Mucosa of descending colon (tissue), 3 donors: ENCODE measurements at places on chromosomes 1 and 21.

DNA sequence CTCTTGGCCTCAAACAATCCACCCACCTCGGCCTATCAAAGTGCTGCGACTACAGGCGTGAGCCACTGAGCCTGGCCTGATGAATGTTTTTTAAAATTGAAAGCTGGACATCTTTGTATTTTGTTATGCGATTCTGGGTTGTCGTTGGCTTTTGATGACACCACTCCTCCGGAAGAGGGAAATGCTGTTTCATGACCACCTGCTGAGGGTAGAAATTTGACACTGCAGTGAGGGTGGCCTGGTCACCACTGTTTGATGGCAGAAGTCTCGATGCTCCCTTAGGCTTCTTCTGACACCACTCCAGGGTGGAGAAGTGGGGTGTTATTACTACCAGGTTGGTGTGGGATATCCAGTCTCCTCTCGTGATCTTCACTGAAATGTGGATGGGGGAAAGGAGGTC, 357.2 kb downstream of the RGS7 start:
- no peak for DNase-seq

DNA sequence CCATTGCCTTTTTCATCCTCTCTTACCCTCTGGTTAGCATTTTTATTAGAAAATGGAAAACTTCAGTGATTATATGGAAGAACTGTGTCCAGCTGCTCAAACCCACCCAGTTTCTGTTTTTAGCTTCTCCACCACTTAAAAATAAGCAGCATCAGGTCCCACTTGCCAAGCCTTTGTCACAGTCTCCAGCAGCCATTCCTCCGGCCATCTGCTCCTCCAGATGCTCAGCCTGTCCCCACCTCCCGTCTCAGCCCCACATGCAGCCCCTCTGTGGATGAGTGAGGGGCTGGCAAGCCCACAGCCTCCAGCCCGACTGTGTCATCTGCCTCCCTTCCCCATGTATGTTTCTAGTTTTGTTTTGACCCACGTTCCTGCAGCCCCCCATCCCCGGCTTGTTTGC, 289.7 kb downstream of the HHAT start:
- DNase-seq = no peak

DNA sequence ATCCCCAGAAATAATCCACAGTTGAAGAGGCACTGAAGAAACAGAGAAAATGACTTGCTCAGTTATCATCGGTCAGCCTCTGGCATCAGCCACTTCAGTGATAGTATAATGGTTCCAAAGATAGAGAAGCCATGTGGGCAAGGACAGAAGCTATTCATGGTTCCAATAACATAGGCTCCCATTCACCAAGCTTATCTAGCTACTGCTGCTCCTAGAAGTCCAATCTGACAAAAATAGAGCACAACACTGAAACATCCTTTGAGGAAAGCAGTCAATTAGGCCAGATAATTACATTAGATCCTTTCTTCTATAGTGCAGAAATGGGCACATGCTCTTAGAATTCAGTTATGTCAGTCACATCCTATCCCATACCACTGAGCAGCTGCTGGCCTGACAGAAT, 33.5 kb upstream of the CRB1 start:
- DNase-seq = no peak

DNA sequence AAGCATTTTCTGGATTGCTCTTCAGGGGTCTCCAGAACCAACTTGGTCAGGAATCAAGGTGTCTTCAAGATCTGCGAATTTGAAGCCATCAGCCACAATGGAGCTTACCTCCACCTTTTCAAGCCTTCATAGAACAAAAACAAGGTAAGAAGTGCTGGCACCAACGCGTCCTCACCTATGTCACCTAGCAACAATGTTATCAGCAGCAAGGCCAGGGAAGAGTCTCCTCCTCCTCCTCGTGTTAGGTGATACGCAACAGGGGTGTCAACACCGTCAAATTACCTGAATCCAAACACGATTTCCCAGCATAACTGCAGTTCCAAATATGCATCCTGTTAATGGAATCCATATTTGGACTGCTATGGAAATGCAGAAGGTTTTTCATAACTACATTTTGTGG, 4.1 kb upstream of the TIAM1 start:
- no peak for DNase-seq

- DNase-seq = no peak
Observed at GRCh38 chr1:188170411-188170810, 1341.7 kb downstream of the PLA2G4A start.
